H7 (cell line): ENCODE measurements at places on chromosomes 6 and 20. TPM values are rescaled to one million over a fixed set of nuclear protein-coding genes. Genes with fewer than 3 reads are reported as not detected.

GRCh38 chr6:57013521-57013926 is 33.0 kb upstream of the KIAA1586 start:
- no peak for DNase-seq

DNA sequence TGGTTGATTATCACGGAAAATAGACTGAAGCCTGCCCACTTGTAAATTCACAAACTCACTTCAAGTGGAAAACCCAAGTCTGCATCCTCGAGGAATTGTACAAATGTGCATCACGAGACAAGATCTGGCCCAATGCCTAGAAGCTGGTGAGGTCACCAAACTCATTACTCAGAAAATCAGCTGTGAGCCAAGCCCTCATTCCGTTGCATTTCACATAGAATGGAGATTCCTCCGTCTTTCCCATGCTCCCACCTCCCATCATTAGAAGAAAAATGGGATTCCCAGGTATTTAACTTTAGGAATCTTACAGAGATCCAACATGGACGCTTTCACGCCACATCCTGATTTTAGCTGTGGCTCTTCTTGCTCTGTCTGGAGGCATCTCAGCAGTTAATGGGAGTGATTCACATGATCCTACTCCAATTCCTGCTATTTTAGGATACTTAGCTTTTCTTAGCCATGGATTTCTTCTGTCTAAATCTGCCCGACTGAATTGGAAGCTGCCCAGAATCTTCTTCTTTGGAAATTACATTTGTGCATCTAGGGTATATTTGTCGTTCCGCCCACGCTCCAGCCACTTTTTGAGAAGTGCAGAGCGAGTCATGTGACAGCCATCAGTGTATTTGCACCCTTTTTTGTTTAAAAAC is 68.7 kb upstream of the STMND1 start:
- no peak for DNase-seq

GRCh38 chr6:13383328-13384163 is 55.2 kb upstream of the TBC1D7 start:
- DNase-seq, result no peak

- peak; percentile 26 for DNase-seq
Measured at GRCh38 chr20:59850018-59850641, 83.3 kb downstream of the SYCP2 start.

DNA sequence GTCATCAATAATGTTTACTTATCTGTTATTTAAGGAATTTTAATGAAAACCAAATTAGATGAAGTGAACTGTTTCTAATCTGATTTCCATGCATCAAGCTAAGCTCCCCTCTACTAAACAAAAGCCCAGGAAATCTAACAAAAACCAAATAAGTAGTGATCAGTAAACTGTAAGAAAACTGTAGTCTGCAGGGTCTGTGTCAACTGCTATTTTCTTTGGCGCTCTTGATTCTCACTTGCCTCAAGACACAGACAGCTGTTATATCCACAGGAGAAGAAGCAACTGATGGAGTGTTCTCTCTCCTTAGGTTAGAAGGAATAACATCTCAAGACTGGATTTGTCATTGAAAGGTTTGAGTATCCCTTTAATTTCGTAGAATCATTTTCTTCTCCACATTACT is 293.5 kb downstream of the PHF3 start:
- no peak for DNase-seq

- DNase-seq, result no peak
Measured at GRCh38 chr6:33936886-33937285, 133.1 kb upstream of the MLN start.

DNA sequence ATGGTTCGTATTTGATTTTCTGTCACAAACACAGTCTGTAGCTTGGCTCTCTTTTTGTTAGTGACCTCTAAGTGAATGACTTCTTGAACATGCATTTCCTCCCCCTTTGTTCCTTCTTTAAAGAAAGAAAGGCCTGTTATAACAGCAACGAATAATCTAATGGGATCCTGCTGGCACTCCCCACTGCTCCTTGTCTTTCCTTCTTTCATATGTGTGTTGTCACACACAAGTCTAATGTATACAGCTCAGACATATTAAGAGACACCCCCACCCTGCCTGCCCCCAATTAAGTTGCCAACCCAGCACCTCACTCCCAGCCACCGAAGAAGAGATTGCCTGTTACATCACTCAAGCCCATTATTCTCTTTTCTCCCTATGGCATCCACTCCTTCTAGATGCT is 4.9 kb upstream of the SAMD5 start:
- peak; percentile 57 for DNase-seq

- DNase-seq, result no peak
Measured at GRCh38 chr20:1331101-1331500, 2.2 kb upstream of the SDCBP2 start.

DNA sequence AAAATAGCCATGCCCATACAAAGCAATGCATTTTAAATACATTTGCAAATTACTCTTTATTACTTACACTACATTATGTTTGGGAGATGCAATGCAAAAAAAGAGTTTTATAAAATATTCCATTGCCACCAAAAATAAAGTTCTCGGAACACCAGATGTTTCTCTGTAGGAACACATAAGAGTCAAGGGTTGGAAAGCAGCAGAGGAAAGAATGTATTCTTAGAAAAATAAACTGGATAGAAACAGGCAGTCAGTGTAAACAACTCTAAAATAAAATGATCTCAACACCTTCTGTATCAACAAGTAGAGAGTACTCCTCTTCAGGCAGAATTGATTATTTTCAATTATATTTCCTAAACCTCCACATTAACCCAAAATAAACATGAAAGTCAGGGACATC is 28.1 kb downstream of the KIF13A start:
- DNase-seq, result no peak

GRCh38 chr6:16523606-16524379 is 237.5 kb downstream of the ATXN1 start:
- DNase-seq, result no peak

GRCh38 chr20:63740627-63741353 is 1.2 kb downstream of the SLC2A4RG start:
- DNase-seq, result peak; percentile 96

- no peak for DNase-seq
Measured at GRCh38 chr20:58938541-58938940, 42.5 kb upstream of the NELFCD start.

DNA sequence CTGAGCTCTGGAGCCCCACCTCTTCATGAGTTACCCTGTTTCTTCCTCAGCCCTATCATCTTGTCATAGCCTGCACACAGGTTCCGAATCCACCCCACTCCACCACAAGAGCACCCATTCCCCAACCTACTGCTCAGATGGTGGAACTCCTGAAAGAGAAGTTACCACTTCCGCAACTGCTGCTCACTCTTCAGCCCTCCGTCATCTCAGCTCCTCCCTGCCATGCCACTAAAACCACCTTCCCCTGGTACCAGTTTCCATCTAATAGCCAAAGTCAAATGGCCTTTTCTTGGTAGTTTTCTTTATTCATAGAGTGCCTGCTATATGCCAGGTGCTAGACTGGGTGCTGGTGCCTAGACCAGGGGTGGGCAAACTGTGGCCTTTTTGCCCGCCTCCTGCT is 3.9 kb downstream of the RAB22A start:
- no peak for DNase-seq

GRCh38 chr6:157537556-157537955 is 156.6 kb downstream of the ZDHHC14 start:
- DNase-seq, result no peak

DNA sequence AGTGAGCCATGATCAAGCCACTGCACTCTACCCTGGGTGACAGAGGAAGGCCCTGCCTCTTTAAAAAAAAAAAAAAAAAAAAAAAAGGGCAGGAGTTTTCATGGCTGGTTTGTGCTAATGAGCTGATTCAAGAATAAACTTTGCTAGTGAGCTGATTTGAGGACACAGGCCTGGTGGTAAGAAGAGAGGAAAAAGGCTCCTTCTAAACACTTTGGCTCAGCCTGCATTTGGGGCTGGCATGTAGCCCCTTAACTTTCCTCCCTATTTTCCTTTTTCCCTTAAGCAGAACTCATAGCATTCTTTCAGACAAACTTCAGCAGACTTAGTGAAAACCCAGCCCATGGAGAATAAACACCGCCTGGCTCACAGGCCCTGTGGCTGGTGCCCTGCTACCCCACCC is 432.7 kb downstream of the PTPRT start:
- no peak for DNase-seq

DNA sequence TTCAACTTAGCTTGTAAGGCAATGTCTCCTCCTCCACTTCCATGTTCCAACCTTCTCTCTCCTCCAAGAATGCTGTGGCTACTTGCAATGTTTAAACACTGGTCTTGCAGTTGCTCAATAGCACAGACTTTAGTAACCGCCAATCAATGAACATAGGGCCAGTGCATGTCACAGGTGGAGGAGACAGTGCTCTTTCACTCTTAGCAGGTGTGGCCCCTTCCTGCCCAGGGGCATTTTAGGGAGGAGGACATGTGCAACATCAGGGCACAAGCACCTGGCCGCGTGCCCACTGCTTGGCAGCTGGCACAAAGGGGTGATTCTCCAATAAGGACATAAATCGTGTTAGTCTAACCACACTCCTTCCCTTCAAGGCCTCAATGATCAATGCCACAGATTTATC is 41.3 kb downstream of the ADGRF1 start:
- DNase-seq, result no peak

- no peak for DNase-seq
Measured at GRCh38 chr6:125077453-125077852, 76.1 kb upstream of the TPD52L1 start.

DNA sequence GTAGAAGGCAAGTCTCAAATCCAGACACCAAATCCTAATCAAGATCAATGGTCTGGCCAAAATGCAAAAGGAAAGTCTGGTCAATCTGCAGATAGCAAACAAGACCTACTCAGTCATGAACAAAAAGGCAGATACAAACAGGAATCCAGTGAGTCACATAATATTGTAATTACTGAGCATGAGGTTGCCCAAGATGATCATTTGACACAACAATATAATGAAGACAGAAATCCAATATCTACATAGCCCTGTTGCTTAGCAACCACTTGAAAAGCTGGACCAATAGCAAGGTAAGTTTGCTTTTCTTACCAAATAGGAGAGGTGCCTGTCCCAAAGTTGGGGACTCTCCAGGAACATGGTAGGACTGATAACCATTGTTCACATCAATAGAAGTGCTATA is 2.0 kb downstream of the SEMG2 start:
- DNase-seq, result no peak

DNA sequence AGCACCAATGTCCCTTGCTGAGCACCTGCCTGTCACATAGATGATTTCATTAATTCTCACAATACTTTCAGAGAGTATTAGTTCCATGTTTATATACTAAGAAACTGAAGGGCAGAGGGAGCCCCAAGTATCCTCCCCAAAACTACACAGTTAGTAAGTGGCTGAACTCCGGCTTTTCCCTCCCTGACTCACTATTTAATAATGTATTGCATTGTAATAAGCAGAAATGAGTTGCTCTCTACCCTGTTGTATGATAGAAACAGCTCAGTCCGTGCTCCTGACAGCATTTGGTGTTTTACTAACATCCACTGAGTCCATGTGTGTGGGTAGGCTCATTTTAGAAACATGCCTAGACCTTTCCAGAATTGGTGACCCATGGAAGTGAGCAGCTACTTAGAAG is 76.8 kb downstream of the OLIG3 start:
- no peak for DNase-seq

DNA sequence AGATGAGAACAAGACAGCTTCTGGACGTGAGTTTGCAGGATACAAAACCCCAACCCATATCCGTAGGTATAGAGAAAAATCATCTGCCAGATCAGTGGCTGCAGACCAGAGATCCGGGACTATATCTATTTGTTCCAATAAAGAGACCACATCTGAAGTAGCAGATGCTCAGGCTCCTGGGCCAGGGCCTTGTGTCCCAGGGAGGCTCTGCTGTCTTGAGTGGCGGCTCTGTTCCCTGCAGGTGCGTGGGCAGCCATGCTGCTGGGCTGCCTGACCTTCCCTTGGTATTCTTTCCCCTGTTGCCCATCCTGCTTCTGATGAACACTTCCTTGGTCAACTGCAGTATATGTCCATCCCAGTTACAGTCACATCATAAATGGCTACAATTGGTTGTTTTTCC is 34.9 kb downstream of the ERMARD start:
- no peak for DNase-seq

DNA sequence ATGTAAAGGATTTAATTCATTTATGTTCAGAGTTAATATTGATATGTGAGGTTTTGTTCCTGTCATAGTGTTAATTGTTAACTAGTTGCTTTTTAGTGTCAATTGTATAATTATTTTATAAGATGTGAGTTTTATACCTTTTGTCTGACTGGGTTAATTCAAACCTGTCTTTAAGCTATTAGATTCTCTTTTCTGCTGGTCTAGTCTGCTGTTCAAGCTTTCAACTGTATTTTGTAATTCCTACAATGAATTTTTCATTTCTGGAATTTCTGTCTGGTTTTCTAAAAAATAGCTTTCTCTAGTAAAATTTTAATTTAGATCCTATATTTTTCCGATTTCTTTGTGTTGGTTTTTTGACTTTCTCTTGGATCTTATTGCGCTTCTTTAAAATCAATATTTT is 26.5 kb downstream of the IGF2R start:
- no peak for DNase-seq

GRCh38 chr6:89008001-89008814 is 44.8 kb upstream of the RNGTT start:
- no peak for DNase-seq

GRCh38 chr6:120876931-120877330 is 457.3 kb downstream of the TBC1D32 start:
- DNase-seq, result no peak

GRCh38 chr6:122833021-122833491 is 44.0 kb downstream of the SMPDL3A start:
- DNase-seq, result no peak

- DNase-seq, result no peak
Measured at GRCh38 chr6:148291876-148292275, 50.8 kb upstream of the SASH1 start.

DNA sequence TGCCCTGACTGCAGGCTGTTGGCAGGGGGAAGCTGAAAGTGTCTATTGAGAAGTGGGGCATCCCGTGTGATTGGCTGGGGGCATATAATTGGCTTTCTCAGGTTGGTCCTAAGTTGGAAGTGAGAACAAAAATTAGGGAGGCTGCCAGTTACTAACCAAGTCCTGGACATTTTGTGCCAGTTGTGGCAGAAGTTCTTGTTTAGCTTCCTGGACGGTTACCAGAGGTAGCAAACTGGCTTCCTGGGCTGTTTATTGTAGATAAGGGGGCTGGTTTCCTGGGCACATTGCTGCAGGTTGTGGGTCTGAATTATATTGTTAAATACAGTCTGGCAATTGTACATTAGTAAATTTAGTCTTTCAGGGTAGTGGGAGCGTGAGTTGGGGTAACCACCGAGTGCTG is 50.6 kb upstream of the SLC2A12 start:
- no peak for DNase-seq

Gene KCNQ2
- total RNA-seq, result 92.6 and 129 TPM in 2 replicates

Gene STMND1
- not detected in 2 replicates for total RNA-seq

Gene DNAAF9
- total RNA-seq, result 3.3 and 5.3 TPM in 2 replicates

Gene KHDC1
- total RNA-seq, result 3.3 and 4.5 TPM in 2 replicates

Gene PPP1R16B
- total RNA-seq, result 19.8 and 23.6 TPM in 2 replicates

Gene MYCT1
- 0.92 and 2.7 TPM in 2 replicates for total RNA-seq

Gene MAK
- 0.07 TPM in 1 of 2 replicates, not detected in the other for total RNA-seq

Gene CALHM4
- not detected in 2 replicates for total RNA-seq

Gene TNFAIP3
- total RNA-seq, result 1.2 and 1.7 TPM in 2 replicates

Gene SERPINB6
- 26.8 and 34.1 TPM in 2 replicates for total RNA-seq

Gene EPPIN
- total RNA-seq, result 0.03 TPM in 1 of 2 replicates, not detected in the other

Gene CCDC170
- total RNA-seq, result 0.11 and 0.55 TPM in 2 replicates

Gene IL17A
- 0.03 TPM in 1 of 2 replicates, not detected in the other for total RNA-seq

Gene ZNF133
- total RNA-seq, result 25.5 and 29.0 TPM in 2 replicates

Gene RAET1G
- not detected in 2 replicates for total RNA-seq

Gene DLK2
- total RNA-seq, result 0.33 and 0.42 TPM in 2 replicates

Gene ADAM33
- total RNA-seq, result 3.3 and 5.5 TPM in 2 replicates

Gene B3GALT4
- 5.6 and 8.3 TPM in 2 replicates for total RNA-seq

Gene GPANK1
- total RNA-seq, result 28.6 and 33.3 TPM in 2 replicates

Gene TTLL9
- total RNA-seq, result 0.14 TPM in 1 of 2 replicates, not detected in the other

Gene TGM3
- 0.90 TPM in 1 of 2 replicates, not detected in the other for total RNA-seq

Gene UBE3D
- 12.0 and 12.2 TPM in 2 replicates for total RNA-seq

Gene DUSP15
- total RNA-seq, result 1.5 and 2.5 TPM in 2 replicates
